ENCODE measurements at places on chromosomes 5 and 9.

DNA sequence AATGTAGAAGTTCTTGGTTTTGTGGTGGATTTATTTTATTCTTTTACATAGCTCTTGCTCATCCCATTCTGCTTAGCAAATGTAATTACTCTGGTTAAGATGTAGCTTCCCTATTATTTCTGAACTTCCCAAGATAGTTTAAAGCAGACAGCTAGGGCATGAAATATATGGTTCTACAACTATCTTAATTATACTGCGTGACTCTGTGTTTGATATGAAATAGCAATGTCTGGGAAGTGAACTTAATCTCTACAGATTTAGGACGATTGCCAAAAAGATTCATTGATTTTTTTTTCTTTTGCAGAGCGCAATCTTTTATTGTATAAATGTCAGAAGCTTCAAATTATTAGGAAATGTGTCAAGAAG, 529.3 kb upstream of the ZNF608 start:
- no peak for DNase-seq

- DNase-seq = no peak
Measured at GRCh38 chr5:55847837-55848236, 3.3 kb upstream of the IL31RA start.

DNA sequence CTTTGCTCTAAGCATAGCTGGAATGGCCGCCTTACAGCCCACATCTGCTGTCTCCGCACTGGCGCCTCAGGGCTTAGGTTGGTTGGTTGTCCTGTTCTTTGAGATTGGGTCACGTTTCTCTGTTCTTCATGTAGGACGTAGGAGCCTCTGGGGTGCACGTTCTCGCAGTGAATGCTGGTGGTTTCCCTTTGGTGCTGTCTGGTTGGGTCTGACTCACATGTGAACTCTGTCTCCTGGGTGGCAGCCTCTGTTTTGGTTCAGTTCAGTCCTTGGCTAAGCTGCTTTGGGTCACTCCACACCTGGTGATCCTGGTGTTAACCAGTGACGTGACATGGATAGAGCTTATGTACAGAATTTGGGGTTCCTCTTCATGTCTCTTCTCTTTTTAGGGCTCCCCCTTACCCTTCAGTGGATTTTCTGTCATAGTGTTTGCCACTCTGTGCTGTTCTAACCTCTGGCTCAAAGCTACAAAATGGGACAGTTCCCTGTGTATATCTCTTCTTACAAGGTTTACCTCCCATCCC, 12.6 kb upstream of the LPCAT1 start:
- no peak for DNase-seq

DNA sequence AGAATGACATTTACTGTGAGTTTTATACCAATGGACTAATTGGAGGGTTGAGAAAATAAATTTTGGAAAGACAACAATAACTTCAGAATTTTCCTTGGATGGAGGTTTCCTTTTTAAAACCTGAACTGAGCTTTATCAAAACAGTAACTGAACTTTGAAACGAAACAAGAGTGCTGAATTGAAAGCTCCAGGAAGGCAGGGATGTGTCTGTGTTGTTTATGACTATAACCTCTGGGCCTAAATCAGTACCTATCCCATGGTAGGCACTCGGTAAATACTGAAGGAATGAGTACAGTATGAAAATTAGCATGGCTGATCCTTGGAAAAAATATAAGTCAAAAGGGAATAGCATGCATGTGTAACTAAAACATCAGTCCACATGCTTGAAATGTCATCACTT, 93.9 kb downstream of the GHR start:
- DNase-seq = no peak

- DNase-seq = no peak
Measured at GRCh38 chr5:75342836-75343235, 5.8 kb downstream of the HMGCR start.

DNA sequence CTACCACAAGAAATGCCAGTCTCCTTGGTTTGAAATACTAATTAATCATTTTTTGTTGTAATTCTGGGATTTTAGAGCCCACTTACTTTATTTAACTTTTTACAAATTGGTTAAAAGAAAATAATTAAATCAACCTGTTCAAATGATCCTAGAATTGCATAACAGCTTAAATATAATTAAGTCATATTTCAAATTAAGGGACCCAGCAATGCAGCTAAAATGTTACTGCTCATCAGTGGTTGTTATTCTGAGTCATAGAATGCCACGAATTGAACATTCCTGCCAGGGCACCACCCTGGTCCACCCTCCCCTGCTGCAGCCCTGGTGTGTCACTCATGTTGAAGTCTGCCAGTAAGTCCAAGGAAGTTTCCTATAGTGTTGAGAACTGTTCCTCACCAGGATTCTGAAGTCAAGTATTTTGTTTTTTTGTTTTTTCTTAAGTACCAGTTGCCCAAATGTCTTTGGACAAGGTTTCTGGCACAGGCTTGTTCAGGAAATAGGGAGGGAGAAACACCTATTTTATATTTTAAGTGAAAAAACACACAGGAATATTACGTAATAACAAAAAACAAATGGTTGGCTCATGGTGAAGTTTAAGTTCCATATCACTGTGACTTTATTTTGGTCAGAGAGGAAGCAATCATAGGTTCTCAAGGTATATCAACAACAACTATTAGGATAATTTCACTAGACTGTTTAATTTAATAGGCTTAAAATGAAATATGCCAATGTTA, 4.3 kb upstream of the ITGA1 start:
- peak; percentile 74 for DNase-seq

- no peak for DNase-seq
Measured at GRCh38 chr5:159549046-159549445, 218.8 kb upstream of the IL12B start.

DNA sequence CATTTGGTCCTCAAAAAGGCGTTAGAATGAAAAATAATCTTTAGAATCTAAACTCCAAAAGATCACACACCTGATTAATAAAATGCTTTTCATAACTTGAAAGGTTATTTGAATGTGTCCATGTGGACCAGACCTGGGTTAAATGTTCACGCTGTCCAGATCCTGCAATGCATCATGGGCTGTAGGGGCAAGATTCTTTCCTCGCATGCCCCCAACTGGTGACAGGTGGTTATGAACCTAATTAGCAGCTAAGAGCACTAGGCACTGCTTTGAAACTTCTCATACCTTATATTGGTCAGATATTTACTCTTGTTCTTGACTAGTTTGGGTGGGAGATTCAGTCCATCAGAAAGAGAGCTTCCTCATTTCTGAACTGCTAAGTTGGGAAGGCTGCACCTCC, 19.3 kb upstream of the PIP5K1B start:
- no peak for DNase-seq

- DNase-seq = no peak
Measured at GRCh38 chr9:108803428-108804065, 52.2 kb downstream of the ACTL7B start.

GRCh38 chr9:116479056-116479544, 208.0 kb upstream of the TRIM32 start:
- DNase-seq = no peak

- DNase-seq = no peak
Measured at GRCh38 chr5:165626161-165626560, 2120.7 kb downstream of the MAT2B start.

- peak; percentile 87 for DNase-seq
Measured at GRCh38 chr5:154850255-154851062, at the start of gene FAXDC2. Gene FAXDC2, minus strand, starts transcription at chr5:154850603. Its CDS starts 12,425 bp downstream, at chr5:154838178.

- DNase-seq = no peak
Measured at GRCh38 chr5:110224050-110224449, 502.4 kb downstream of the TMEM232 start.

DNA sequence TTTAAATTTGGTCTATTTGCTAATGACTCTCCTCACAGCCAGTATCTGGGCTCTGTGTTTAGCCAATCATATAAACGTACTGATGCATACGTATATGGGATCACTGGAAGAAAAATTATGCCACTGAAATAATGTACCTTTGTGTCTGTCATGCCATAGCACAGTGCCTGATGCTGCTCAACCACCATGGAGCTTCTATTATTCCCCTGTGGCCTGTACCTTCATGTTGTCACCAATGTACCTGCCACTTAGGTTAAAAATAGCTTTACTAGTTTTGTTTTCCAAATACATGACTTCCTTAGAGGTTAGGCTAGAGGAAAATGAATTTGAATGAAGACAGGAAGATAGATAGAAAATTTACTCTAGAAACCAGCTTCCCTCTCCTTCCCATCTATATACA, 34.6 kb downstream of the HACD4 start:
- no peak for DNase-seq

DNA sequence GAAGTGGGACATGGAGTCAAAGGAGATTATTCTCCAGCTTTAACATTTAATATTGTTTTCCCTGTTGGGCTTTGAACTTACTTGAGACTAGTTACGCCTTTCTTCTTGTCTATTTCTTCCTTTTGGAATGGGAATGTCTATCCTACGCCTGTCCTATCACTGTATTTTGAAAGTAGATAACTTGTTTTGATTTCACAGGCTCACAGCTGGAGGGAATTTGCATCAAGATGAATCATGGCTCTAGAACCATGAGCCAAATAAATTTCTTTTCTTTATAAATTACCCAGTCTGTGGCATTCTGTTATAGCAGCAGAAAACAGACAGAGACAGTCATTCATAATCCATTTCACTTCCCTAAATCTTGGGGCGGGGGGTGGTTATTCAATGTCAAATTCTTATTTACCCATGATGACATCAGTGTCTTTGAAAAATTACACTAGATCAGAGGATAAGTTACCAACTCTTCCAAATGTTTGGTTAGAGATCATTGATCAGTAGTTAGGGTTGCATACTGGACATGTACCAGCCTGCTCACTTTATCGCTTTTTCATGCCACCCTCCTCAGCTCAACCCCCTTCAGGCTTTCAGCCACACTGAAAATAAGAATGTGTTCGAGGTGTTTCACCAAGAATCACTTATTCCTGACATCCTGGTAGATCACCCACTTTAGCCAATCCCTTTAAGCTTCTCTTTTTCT, 419.6 kb upstream of the PIK3R1 start:
- DNase-seq = no peak

DNA sequence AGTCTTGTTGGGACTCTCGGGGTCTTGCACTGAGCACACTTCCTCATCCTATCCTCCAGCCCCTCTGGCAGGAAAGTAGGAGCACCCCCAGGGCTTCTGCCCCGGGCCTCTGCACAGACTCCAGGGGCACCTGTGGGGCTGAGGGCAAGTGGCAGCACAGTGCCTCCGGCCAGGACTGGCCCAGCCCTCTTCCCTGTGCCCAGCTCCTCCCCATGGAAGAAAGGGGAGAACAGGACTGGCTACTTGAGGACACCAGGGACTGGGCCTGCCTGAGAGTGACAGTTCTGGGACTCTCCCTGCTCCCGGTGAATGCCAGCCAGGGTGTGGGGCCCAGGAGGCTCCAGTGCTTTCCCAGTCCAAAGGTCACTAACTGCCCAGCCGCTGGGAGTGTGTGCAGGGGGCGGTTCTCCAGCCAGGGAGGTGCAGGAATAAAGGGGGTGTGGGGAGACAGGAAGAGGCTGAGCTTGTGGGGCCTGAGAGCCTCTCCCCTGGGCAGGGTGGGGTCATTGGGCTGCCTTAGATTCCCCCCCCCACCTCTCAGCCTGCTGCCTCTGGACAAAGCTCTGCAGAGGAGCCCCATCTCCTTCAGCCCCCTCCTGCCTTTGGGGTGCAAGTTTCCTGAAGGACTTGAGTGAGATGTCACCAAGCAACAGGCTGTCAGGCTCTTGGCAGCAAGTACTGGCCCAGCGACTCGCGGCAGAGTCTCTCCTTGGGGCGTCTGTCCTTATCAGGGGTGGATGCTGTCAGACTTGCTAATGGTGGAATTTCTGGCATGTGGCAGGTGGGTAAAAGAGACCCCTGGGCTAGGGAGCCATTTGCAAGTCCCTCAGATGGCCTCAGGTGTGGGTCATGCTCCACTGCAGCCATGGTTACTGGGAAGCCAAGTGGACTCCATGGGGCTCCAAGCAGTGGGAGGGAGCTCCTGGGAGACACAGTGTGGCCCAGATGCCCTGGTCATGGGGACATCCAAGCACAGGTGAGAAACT, 19.1 kb upstream of the JADE2 start:
- DNase-seq = no peak

DNA sequence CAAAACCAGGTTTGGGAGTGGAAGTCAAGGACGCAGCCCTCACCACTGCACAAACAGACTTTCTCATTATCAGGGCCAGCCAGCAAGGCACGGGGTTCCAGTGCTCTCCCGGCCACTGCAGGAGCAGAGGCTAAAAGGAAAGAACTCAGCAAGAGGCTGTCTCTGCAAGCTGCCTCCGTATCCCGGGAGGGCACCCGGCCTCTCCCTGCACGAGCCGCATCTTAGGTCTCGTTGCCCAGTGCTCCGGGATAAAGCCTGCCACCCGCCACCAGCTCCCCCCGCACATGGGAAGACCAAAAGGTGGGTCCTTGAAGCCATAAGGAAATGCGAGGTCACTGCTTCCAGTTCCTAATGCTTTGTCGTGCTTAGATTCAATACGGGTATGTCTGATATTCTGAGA, 117.2 kb upstream of the SARDH start:
- DNase-seq = no peak

- no peak for DNase-seq
Measured at GRCh38 chr5:122699201-122699600, 75.7 kb upstream of the SNX2 start.

DNA sequence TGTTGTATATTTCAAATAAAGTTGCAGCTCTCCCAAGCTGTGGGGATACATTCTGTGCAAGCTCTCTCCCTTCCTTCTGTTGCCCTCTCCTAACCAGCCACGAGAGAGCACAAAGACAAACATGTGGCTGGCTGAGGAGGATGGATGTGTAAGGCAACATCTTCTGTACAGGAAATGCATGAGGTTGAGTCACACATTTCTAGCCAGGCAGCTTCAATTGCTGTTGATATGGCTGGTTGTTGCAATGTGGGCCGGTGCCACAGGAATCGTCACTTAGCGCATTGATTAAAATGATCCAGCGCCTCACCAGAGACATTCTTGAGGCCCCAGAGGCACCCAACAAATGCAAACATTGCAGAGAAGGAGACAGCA, 207.1 kb downstream of the ICE1 start:
- no peak for DNase-seq

DNA sequence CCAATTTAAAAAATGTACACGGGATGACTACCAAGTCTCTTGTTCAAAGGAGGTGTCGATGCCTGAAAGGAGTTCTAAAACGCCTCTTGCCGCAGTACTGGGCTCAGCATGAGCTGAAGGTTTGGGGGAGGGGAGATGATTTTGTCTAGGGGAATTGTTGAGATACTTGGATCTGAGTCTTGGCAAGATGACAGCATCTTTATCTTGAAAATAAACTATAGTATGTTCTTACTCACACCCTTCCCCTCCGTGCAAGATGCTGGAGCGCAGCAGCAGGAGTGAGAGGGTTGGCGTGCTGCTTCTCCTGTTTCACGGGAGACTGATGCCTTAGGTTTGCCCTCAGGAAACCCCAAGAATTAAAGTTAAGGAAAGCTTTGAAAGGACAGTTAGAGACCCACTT, 47.3 kb downstream of the FAM78A start:
- DNase-seq = no peak
